Activated naive CD8-positive, alpha-beta T cell treated with anti-CD3 and anti-CD28 coated beads, Interleukin-2, amount 10 ng/mL, durations not matched to agents 7 days and 5 days (primary cell): ENCODE measurements at places on chromosomes 7 and 10.

- DNase-seq = no peak
Measured at GRCh38 chr7:135618510-135618909, 43.8 kb upstream of the STMP1 start.

GRCh38 chr7:8215648-8216333 is 46.2 kb downstream of the ICA1 start:
- DNase-seq = no peak

DNA sequence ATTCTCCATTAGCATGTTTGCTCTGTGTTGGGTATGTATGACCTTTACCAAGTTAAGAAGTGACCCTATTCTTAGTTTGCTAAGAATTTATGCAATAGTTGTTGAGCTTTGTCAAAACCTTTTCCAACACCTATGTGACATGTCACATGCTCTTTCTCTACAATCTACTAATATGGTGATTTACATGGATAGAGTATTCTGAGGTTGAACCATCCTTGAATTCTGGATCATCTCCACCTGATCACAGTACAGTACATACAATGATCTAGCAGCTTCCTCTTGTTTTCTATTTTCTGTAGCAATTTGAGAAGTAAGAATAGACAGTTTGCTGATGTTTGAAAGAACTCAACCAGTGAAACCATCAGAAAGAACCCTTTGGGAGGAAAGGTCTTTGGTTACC is 101.2 kb upstream of the PDGFA start:
- no peak for DNase-seq

GRCh38 chr7:124667312-124668153 is 98.1 kb downstream of the GPR37 start:
- no peak for DNase-seq

- DNase-seq = no peak
Measured at GRCh38 chr7:151696721-151697514, 177.2 kb upstream of the RHEB start.

DNA sequence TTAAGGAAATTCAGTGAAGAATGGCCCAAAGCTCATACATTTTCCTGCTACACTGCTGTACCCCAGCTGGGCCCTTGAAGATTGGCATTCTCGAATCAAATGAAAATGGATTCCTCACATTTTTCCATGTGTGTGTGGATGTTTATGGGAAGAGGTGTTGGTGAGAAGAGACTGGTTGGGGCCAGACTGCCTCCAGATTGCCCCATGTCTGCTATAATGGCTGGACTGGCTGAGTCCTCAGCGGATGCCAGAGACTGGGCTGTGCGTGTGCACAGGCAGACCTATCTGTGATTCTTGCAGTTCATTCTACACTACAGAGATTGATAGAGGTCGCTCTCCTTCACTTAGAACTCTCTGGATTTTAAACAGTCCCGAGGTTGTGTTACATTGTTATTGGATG is 183.6 kb upstream of the GDF10 start:
- no peak for DNase-seq

DNA sequence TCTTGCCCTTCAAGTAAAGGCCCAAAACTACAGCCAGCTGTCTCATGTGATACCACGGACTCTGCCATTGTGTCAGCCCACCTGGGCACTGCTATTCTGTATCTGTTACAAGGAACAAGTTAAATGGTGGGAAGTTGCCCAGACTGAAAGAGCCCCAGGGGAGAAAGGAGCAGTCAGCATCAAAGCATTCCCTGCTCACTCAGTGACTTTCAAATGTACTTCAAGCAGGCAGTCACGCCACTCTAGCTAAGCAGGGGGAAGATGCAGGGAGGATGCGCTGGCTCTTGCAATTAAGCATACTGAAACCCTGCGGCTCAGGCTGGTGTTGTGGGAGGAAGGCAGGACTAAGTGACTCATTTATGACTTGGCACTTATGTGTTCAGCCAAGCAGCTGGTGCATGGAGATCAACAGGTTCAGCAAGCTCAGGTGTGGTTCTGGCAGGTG is 1249.6 kb downstream of the TYW1 start:
- no peak for DNase-seq

DNA sequence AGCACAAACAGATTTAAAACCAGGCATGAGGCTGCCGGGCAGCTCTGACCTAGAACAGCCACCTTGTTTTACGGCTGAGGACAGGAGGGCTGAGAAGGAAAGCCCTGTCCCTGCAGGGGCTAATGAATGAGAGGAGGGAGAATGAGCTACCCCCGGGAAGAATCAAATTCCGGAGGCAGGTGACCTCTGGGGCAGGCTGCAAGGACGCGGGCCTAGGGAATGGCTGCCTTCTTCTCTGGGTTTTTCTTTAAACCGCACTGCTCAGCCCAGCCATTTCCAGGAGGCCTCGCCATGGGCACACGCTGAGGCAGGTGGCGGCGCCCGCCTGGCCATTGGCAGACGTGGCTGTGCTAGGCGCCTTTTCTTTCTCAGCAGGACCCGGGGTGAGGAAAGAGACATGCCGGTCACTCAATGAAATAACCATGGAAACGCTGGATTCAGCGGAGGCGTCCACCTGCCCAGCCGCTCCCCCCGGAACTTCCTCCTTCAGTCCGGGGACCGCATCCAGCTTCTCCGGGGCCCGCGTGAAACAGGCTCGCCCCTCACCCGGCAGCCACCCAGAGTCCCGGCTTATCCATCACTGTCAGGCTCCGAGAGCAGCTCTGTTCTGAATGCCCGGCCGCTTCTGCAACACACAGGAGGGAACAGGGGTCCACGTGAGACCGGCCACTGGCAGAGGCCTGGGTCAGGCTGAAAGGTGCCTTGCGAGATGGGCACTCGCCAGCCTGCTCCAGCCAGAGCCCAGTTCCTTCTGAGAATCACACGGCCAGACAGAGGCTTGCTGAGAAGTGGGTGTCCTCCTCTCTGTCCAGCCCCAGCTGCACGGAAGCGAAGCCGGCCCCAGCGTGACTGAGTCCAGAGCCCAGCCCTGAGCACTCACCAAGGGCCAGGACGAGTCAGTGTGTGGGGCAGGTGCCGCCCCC is 82.1 kb downstream of the PDGFA start:
- no peak for DNase-seq

GRCh38 chr7:113892818-113893217 is 26.0 kb downstream of the PPP1R3A start:
- DNase-seq = no peak

- no peak for DNase-seq
Measured at GRCh38 chr7:95999481-95999880, 227.1 kb downstream of the DYNC1I1 start.

GRCh38 chr10:113056441-113057021 is 106.5 kb downstream of the TCF7L2 start:
- DNase-seq = no peak

DNA sequence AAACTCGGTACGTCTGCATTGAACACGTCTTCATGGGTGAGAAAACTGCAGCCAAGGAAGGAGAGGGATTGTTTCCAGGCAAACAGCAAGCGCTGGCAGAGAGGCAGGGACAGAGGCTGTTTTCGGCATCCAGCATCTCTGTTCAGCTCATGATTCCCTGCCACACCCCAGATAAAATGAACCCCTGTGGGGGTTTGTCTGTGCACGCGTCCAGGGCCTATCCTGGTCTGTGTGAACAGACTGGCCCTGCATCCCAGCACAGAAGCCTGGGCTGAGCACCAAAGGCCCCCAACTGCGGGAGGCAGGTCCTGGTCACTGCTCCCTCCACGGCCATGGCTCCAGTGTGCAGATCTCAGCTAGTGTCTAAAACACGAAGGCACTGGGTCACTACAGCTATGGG is 83.3 kb upstream of the FAM20C start:
- DNase-seq = no peak
